ENCODE measurements at places on chromosomes 1 and 21. TPM values are rescaled to one million over a fixed set of nuclear protein-coding genes. Genes with fewer than 3 reads are reported as not detected.

LIPI gene
- total RNA-seq = not detected

DNA sequence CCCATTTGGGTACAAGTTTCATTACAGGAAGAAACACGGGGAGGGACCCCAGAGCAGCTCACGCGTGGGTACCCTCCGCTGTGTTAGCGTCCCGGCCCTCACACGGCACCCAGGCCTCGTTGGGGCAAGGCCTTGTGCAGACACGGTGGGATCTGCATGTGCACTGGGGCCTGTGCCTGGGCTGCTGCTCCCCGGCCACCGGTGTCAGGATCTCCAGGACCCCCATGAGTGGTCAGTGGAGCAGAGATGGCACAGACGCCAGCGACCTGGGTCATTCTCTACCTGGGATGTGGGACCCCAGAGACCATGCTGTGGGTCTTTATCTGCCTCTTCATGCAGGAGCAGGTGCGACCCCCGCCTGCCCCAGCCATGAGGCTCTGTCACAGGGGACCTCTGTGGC, 5.4 kb upstream of the SAMD11 start:
- DNase-seq = no peak

CELA2B gene
- total RNA-seq = not detected

- peak; percentile 51 for DNase-seq
Observed at GRCh38 chr1:6108937-6109614, 63.4 kb downstream of the KCNAB2 start.

RAD54L gene
- total RNA-seq = 33.1 TPM

TFF3 gene
- not detected for total RNA-seq

Measured in activated T-cell treated with anti-CD3 and anti-CD28 coated beads, Interleukin-2, amount 50 U/mL, for 72 hours (primary cell).